ENCODE measurements at places on chromosomes 7 and 10. TPM values are rescaled to one million over a fixed set of nuclear protein-coding genes. Genes with fewer than 3 reads are reported as not detected.

DNA sequence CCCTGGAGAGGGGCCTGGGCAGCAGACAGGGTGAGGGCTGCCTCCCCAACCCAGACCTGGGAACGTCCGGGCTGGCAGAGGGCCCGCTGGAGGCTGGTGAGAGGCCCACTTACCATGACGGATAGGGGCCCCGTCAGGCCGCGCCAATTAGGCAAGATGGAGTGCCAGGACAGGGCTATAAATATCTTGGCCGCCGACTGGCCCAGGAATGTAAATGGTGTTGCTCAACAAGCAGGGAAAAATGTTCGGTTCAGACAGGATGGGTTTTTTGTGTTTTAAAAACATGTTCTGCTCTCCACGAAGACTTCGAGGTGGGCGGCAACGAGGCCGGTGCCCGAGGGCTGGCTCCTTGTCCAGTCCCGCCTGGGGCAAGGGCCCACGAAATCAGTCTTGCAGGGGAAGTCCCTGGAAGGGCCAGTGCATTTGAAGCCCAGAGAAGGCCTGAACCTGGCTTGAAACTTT lies 35.8 kb upstream of the ELN start:
- peak; percentile 92 for DNase-seq

DNA sequence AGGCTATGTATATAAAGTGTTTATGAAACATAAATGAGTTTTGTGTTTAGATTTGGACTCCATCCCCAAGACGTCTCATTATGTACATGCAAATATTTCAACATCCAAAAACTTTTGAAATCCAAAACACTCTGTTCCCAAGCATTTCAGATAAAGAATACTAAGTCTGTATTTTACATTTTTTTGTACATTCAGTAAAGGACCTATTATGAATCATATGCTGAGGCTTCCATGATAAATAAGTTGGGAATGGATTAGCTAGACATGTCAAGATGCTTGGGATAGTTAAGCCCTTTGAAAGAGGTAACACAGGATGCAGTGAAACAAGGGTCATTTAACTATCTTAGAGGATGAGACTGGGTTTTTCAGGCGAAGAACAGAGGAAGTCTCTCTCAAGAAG lies 262.9 kb downstream of the SNX13 start:
- DNase-seq = no peak

DNA sequence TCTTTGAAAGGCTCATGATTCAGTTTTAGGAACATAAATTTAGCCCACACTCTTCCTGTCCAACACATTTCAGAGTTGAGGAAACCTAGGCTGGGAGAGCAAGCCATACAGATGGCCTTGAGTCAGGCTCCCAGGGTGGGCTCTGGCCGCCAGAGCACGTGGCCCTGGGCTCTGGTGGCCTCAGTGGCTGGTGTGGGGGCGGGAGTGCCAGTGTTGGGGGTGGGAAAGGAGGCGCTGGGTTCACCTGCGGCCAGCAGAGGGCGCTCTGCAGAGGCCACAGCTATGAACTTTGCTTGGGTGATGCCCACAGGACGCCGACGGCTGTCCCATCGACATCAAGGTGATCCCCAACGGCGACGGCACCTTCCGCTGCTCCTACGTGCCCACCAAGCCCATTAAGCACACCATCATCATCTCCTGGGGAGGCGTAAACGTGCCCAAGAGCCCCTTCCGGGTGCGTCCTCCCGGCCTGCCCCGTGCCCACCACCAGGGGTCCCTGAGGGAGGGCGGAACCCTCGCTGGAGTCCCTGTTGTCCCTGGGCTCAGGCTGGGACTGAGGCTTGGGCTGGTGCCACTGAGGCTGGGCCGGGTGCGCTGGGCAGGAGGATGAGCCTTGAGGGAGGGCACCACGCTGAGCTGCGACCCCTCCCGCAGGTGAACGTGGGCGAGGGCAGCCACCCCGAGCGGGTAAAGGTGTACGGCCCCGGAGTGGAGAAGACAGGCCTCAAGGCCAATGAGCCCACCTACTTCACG lies 11.9 kb downstream of the FLNC start:
- no peak for DNase-seq

GRCh38 chr10:12741360-12741804 lies 260.1 kb downstream of the CCDC3 start:
- DNase-seq = peak; percentile 88

The ACSM6 gene
- not detected for total RNA-seq

- peak; percentile 94 for DNase-seq
These were observed at the start of gene MKX for GRCh38 chr10:27745732-27746396. Gene MKX (minus strand): TSS chr10:27745819. CDS start chr10:27743415, 2,404 bp downstream.

DNA sequence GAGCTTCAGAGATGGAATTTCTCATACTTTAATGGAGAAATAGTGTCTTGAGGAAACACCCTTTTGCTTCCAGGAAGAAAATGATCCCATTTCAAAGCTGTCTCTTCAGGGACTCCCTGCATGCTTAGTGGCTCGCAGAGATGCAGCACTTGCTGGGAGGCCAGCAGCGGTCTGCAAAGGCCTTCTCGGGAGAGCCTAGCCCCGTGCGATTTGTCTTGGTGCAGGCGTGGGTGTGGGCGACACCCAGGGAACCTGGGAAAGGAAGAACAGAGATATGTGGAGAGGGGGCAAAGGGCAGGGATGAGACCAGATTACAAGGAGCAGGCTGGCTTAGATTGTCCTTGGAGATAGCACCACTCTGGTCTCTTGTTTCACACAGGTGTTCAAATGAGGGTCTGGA lies 352.3 kb upstream of the PODXL start:
- DNase-seq = no peak

The TSPAN12 gene
- total RNA-seq = 7.5 TPM

- DNase-seq = no peak
These were observed 1188.4 kb upstream of the AUTS2 start for GRCh38 chr7:68409851-68410250.

DNA sequence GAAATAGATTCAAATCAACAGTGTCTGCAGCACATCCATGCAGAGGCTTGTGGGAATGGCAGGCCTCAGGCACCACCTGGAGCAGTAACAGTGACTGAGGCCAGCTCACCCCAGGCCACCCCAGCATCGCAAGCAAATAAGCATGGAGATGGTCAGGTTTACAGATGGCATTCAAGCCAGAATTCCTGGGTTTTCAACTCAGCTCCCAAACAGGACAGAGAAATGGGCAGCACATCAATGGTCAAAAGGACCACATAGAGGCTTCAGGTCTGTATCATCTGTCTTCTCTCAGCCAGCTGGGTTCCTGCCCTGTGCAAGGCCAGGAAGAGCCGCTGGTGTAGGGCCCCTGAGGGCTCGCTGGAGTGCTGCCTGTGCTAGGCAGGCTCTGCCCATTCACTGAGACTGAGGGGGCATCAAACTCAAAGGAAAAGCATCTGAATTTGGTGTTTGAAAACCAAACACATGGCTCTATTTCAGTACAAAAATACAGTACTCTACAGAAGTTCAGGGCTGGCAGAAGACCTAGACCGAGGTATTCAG lies 112.5 kb downstream of the KMT2E start:
- DNase-seq = no peak

DNA sequence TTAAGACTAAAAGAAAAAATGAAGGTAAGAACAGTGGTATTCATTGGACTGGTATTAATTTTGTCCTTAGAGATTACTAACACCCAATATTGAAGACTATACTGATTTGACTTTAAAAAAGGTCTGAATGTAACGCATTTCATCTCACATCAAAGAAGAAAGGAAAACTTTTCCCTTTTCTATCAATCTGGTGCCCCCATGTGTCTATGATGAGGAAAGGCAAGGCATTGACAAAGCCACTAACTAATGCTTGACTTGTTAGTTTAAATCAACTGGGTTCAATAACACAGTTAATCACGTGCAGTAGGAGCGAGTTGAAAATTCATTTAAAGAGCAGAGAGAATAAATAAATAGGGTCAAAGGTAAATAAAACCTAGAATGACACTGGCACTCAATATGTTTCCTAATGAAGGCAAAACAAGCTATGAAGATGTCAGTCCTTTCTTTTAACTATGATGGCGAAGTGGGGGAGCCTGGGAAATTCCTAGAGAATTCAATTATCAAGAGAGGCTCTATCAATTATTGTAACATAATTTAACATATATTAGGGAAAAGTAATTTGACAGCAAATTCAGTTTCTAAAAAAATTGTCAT lies 180.9 kb downstream of the ANK3 start:
- no peak for DNase-seq

Data from posterior vena cava (tissue), 2 donors.